ENCODE measurements at places on chromosomes 3 and 15.

GRCh38 chr3:148680289-148680688 lies 17.4 kb upstream of the AGTR1 start:
- DNase-seq = no peak

DNA sequence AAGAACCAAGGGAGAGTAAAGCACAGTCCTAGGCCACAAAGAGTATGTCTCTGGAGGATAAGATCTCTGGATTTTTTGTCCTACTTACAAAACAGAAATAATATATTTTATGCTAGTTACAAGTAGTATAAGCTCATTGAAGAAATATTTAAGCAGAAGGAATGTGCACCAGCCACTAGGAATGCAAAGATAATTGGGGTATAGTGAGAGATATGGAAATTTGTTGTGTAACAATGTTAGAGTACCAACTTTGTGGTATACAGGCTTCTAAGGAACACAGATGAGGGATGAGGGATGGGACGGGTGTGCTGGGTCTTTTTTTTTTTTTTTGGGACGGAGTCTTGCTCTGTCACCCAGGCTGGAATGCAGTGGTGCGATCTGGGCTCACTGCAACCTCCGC lies 26.5 kb downstream of the AKAP13 start:
- no peak for DNase-seq

DNA sequence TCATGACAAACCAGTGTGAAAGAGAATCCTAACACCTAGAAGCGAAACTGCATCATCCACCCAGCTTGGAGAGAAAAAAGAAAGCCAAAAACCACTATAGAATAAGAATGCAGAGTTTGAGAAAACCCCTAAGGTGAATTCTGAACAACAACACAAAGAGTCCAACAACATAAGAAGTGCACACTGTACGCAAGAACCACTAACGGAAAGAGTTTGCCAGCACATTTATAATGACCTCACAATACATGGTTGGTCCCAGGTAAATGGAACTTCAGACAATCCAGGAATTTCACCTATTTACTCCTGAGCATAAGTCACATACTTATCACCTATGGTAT lies 128.3 kb upstream of the BHLHE40 start:
- DNase-seq = no peak

DNA sequence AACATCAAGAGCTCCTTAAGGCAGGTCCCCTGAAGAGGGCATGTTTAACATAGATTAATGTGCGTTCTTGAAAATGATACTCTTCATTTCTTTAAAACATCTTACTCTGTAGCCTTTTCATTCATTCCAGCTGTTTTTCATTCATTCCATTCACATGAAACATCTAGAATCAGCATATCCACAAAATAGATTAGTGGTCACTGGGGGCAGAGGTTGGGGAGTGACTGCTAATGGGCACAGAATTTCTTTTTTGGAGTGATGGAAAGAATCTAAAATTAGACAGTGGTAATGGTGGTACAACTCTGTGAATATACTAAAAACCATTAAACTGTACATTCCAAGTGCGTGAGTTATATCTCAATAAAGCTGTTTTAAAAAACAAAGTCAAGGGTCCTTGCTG lies 15.4 kb upstream of the CXCR6 start:
- no peak for DNase-seq

DNA sequence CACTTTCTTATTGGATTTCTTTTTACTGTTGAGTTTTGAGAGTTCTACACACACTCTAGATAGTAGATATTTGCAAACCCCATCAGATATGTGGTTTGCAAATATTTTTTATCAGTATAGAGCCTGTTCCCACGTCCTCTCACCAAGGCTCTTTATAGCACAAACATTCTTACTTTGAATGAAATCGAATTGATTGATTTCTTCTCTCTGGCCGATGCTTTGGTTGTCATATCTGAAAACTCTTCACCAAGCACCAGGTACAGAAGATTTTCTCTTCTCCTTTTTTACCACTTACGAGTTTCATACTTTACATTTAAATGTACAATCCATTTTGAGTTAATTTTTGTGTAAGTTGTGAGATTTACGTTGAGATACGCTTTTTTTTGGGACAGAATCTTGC lies 163.4 kb downstream of the PTPRG start:
- DNase-seq = no peak
